ENCODE measurements at places on chromosomes 1 and 21. TPM values are rescaled to one million over a fixed set of nuclear protein-coding genes. Genes with fewer than 3 reads are reported as not detected.

The CAPN8 gene
- not detected for total RNA-seq

The SPSB1 gene
- 31.0 TPM for total RNA-seq

The LRRC7 gene
- 0.19 TPM for total RNA-seq

The S100A16 gene
- total RNA-seq = 326 TPM

The WNT4 gene
- 0.32 TPM for total RNA-seq

The PCBP3 gene
- 0.16 TPM for total RNA-seq

All from bladder microvascular endothelial cell (primary cell).